NT2/D1 (cell line): ENCODE measurements at places on chromosomes 16 and 17.

DNA sequence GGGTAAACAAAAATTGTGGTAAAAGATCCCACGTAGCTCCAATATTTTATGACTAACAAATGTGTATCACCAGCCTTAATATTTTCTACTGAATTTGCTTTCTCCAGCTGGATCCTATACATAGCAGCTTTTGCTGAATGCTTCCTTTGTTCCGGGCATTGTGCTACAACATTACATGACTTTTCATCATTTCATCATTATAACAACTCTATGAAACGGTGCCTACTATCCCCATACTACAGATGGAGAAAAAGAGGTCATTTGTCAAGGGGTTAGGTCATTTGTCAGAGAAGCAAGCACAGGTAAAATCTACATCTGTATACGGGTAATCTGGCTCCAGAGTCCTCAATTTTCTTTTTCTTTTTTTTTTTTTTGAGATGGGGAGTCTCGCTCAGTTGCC lies 74.3 kb downstream of the KANSL1 start:
- DNase-seq, result no peak

- no peak for DNase-seq
Observed at GRCh38 chr16:21336231-21336630, 58.1 kb upstream of the CRYM start.

DNA sequence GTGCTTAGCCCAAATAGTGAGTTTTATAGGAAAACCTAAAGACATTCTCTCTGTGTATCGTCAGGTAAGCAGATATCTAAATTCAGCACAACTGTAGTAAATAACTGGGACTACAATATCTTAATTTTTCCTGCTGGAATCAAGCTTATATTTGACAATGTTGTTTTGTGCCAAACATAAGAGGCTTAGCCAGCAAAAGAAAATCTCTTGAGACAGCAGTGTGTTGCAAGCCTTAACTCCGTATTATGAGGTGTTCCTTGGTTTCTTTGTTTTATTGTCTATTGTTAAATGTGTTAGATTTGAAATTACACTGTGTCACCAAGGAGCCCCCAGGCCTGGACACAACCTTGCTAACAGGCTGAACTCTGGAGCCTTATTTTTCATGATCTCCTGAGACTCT lies 1570.6 kb upstream of the GOT2 start:
- DNase-seq, result no peak

DNA sequence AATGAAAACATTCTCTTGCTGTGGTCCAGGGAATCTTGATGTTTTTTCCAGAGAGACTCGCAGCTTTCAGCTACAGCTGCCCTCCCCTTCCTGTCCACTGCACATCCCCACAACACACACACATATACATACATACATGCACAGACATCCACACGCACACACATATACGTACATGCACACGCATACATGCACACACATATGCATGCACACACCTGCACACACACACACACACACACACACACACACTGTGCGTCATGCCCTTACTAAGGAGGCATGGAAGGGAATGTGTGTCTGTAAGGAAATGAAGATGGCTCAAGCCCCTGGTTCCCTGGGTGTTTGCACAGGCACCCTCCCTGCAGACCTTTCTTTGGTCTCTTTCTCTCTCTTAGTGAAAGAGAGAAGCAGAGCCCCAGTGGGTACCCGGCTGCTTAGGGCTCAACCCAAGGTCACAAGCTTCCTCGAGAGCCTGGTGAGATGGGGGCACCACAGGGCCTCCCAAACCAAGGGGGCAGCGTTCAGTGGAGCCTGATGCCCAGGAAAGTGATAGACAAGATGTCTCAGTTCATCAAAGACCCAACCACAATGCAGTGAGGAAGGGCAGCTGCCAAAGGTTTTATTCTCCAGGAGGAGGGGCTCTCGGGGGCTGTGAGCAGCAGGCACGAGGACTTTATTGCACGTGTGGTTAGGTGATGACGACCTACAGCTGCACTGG lies 33.3 kb downstream of the TNFRSF13B start:
- no peak for DNase-seq

- DNase-seq, result no peak
Observed at GRCh38 chr17:75809631-75810111, 25.1 kb downstream of the UNK start.

- no peak for DNase-seq
Observed at GRCh38 chr16:62869837-62870236, 833.6 kb upstream of the CDH8 start.
